DMS153 (cell line): ENCODE measurements at places on chromosomes 2 and 18.
A peak's percentile ranks its signal among the peaks of the same experiment; 100 is the strongest.

GRCh38 chr2:139769633-139770032, 989.4 kb upstream of the NXPH2 start:
- no peak for DNase-seq

DNA sequence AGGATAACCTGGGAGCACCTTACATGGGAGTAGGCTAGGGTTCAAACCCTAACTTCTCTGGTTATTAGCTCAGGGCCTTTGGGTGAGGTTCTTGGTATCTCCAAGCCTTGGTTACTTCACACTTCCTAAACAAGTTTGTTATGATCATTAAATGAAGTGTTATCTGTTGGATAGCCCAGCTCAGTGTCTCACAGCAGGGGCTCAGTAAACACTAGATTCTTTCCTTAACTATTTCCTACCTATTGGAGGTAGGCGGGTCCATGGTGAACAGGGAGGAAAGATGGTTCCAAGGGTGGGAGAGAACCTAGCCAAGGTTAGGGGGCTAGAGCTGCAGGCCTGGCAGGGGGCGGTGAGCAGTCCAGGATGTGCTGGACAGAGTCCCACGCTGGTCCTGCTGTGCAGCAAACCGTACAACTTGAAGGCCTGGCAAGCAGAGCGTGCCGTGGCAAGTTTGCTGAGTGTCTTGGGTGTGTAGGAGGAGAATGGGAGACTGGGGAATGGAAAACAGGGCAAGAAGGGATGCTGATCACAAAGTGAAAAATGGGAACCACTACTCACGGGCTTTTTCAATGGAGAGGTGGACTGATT, 259.1 kb downstream of the PRKCE start:
- DNase-seq = no peak

- peak; percentile 62 for DNase-seq
Measured at GRCh38 chr2:42338567-42339190, 22.3 kb downstream of the COX7A2L start.

DNA sequence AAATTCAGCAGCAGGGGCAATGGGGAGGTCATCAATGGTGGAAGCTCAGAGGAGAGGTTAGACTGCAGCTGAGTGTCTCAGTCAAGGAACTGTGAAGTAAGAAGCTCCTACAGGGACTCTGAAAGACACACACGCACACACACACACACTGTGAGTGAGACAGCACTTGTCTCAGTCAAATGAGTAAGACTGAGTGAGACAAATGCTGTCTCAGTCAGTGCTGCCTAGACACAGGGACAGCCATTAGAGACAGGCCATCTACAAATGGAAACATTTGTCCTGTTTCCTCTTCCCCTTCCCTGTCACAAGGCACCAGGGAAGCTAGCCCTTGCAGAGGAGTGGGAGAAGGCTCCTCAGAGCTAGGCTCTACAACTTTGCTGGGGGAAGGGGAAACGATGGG, 577.4 kb upstream of the GCFC2 start:
- DNase-seq = no peak

- DNase-seq = no peak
Measured at GRCh38 chr2:234341306-234341985, 155.4 kb downstream of the ARL4C start.

GRCh38 chr2:3406501-3406900, 27.0 kb downstream of the TRAPPC12 start:
- DNase-seq = no peak

- no peak for DNase-seq
Measured at GRCh38 chr2:42970151-42970550, 177.8 kb upstream of the HAAO start.
